ENCODE measurements at places on chromosomes 3 and 15. TPM values are rescaled to one million over a fixed set of nuclear protein-coding genes. Genes with fewer than 3 reads are reported as not detected.

DNA sequence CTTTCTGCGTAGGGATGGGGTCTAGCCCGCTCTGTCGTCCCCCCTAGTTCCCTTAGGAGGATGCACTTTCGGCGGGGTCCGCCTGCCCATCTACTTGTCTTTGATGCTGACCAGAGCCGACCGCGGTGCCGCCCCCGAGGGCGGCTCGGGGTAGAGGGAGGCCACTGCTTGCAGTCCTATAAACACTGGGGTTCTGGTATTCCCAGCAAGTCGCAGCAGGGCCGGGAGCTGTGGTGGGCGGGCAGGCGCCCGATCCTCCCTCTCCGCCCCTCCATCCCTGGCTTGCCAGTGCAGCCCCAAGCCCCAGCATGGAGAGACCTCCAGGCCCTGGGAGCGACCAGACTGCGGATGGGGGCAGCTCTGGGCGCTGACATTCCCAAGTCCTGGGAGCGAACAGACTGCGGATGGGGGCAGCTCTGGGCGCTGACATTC is 830 bp downstream of the SEMA4B start:
- peak; percentile 71 for DNase-seq
- peak overlapping the region; percentile 89 for H3K4me3 ChIP-seq
- no peaks in the 10 kb centered on the region for H3K36me3 ChIP-seq
- H3K27me3 ChIP-seq = peaks cover 6% of the 10 kb centered on the region
- no peak overlapping the region for H3K27ac ChIP-seq

DNA sequence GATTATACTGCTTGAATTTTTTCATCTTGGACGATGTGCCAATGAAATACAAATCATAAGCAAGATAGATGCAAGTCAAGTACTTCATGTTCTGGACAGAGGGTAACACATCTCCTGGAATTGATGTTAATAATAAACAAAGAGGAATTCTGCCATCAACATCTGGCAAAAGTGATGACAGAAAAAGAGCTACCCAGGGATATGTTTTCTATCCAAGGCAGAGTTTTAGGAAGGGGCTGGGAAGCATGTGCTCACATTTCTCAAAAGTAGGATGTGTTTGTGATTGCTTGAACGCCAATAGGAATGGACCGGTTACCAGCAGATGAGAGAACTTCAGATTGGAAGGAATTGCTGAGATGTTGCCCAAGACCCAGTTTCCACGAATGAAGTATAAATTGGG is 242.6 kb upstream of the AGTR1 start:
- H3K4me3 ChIP-seq = no peak overlapping the region
- no peak overlapping the region for H3K27ac ChIP-seq
- H3K27me3 ChIP-seq = no peaks in the 10 kb centered on the region
- DNase-seq = no peak

DNA sequence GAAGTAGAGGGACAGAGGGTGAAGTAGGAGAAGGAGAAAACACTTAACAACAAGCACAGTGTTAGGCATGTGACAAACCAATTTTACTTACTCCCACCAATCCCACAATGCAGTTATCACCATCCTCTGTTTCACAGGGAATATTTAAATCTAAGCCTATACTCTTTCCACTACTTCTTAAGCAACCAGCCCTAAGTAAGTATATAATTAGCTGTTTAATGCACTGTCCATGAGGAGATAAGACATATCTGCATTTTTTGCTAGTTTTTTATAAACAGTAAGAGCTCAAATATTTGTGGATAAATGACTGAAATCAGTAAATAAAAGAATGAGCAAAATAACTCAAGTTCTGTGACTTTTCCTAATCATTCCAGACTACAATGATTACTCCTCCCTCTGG is 62.7 kb downstream of the GSK3B start:
- no peak overlapping the region for H3K27ac ChIP-seq
- no peaks in the 10 kb centered on the region for H3K27me3 ChIP-seq
- H3K4me3 ChIP-seq = no peak overlapping the region
- no peak for DNase-seq

DNA sequence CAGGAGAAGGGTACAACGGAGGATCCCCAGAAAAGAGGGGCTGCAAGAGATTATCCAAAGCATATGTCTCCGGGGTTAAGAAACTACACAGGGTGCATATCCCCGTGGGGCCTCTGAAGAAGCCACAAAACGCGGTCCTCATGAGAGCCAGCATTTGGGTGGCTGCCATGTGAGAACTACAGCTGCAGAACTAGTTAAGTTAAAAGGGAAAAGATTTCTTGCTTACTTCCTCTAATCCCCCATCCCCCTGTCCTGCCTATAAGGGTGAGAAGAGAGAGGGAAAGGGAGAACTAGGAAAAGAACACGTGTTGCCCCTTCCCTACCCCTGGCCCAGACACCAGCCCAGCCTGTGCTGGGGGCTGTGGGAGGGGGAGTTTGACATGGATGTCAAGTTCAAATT is 70.4 kb upstream of the PCSK6 start:
- H3K36me3 ChIP-seq = no peaks in the 10 kb centered on the region
- H3K4me3 ChIP-seq = no peak overlapping the region
- no peaks in the 10 kb centered on the region for H3K27me3 ChIP-seq
- peak; percentile 30 for DNase-seq
- H3K4me1 ChIP-seq = no peaks in the 10 kb centered on the region

The A4GNT gene
- total RNA-seq = not detected

DNA sequence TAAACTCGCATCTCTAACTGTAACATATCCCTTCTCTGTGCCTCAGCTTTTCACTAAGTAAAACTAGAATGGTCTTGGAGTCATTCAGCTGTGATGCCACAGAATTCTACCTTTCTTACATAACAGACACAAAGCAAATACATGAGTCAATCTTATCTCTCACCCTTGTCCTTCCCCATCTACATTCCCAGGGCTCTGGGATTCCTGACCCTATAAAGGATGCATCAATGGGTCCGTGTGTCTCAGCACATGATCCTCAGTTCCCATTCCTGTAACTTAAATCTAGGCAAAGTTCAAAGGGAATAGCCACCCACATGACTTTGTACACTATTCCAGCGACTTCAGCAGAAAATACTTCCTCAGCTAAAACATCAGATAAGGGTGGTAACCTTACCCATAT is 11.8 kb upstream of the ARL8B start:
- no peak overlapping the region for H3K27ac ChIP-seq
- no peak for DNase-seq
- H3K27me3 ChIP-seq = no peaks in the 10 kb centered on the region

The CCR4 gene
- total RNA-seq = 0.11 TPM

GRCh38 chr3:2535206-2535605 is 436.5 kb downstream of the CNTN4 start:
- no peak for DNase-seq
- no peak overlapping the region for H3K4me3 ChIP-seq
- H3K27ac ChIP-seq = no peak overlapping the region
- no peaks in the 10 kb centered on the region for H3K36me3 ChIP-seq

The CEP19 gene
- 4.5 TPM for total RNA-seq

GRCh38 chr15:73141216-73141900 is 89.1 kb downstream of the NEO1 start:
- no peak overlapping the region for H3K4me3 ChIP-seq
- no peaks in the 10 kb centered on the region for H3K4me1 ChIP-seq
- no peak for DNase-seq
- peaks cover 57% of the 10 kb centered on the region for H3K36me3 ChIP-seq
- no peaks in the 10 kb centered on the region for H3K27me3 ChIP-seq
- H3K27ac ChIP-seq = no peak overlapping the region

- H3K36me3 ChIP-seq = no peaks in the 10 kb centered on the region
- H3K27me3 ChIP-seq = peaks cover 30% of the 10 kb centered on the region
- DNase-seq = peak; percentile 1
- no peak overlapping the region for H3K4me3 ChIP-seq
Observed at GRCh38 chr3:158728851-158729250, 3.4 kb downstream of the RARRES1 start.

DNA sequence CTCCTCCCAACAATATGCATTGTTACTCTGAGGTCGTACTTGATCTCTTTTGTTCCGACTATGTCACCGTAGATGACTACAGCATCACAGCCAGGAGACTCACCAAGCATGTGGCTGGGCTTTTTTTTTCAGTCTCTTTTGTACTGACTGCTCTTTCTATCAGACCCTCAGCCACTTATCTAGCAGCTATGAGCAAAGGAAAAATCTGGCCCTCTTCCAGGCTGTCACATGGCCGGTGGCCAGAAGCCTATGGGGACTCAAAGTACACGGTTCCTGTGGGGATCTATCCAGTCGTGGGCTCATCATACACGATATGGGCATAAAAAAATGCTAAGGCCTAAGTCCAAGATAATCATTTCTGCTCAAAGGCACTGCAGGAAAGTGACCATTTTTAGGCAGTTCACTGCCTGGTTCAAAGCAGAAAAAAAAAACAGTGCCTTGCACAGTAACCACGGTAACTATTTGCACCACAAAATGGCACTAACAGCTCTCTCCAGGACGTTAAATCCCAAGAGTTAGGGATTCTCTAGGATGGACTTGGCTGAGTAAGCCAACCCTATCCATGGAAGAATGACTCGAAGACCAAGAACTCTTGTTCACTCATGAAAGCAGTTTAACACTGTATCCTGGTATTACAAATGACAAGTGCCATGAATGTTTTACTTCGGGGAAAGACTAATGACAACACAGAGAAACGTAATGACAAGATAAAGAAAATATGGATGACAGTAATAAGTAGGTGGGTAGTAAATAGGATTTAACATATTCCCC is 50.3 kb downstream of the SHQ1 start:
- no peak overlapping the region for H3K4me3 ChIP-seq
- H3K27me3 ChIP-seq = no peaks in the 10 kb centered on the region
- no peaks in the 10 kb centered on the region for H3K36me3 ChIP-seq
- H3K27ac ChIP-seq = no peak overlapping the region

- no peak for DNase-seq
- no peaks in the 10 kb centered on the region for H3K36me3 ChIP-seq
- H3K27me3 ChIP-seq = no peaks in the 10 kb centered on the region
- H3K4me1 ChIP-seq = no peaks in the 10 kb centered on the region
- no peak overlapping the region for H3K27ac ChIP-seq
Observed at GRCh38 chr15:71746719-71747118, 63.6 kb upstream of the NR2E3 start.

DNA sequence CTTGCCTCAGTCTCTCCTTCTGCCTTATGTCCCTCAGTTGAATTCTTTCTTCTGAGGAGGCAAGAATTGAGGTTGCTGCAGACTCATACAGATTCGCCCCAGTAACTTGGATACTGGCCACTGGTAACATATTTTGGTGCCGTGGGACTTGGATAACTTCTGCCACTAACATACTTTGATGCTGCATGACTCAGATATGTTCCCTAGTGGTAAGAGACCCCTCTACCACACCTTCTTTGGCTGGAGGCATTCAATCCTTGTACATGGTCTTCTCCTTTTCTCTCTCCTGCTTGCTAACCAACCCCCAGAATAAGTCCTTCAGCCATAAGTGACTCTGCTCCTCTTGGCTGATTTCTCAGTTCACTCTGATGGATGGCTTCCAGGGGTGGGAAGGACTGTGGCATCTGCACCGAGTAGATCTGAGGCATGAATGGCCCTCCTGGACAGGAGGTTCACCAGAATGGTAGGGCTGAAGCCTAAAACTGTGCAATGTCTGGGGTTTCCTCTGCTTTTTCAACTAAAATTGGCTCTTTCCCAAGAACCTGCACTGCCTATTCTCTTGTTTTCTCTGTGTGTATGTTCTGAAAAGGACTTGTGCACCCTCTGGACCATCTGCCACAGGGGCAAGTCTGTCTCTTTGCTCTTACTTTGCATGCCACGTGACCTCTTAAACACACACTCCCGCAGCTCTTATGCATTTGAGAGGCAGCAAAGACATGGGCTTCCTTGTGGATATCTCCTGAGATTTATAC is 55.5 kb upstream of the FSTL1 start:
- H3K4me1 ChIP-seq = no peaks in the 10 kb centered on the region
- H3K27ac ChIP-seq = no peak overlapping the region
- no peak overlapping the region for H3K4me3 ChIP-seq
- no peaks in the 10 kb centered on the region for H3K27me3 ChIP-seq
- H3K36me3 ChIP-seq = no peaks in the 10 kb centered on the region

GRCh38 chr15:101242160-101242998 is 9.5 kb downstream of the CHSY1 start:
- H3K27ac ChIP-seq = no peak overlapping the region
- H3K27me3 ChIP-seq = no peaks in the 10 kb centered on the region
- H3K4me3 ChIP-seq = no peak overlapping the region
- H3K4me1 ChIP-seq = peaks cover 18% of the 10 kb centered on the region

The TM4SF1 gene
- total RNA-seq = not detected

The GPR62 gene
- 0.41 TPM for total RNA-seq

- H3K27ac ChIP-seq = no peak overlapping the region
- no peaks in the 10 kb centered on the region for H3K27me3 ChIP-seq
- H3K4me1 ChIP-seq = peaks cover 6% of the 10 kb centered on the region
- H3K4me3 ChIP-seq = no peak overlapping the region
Observed at GRCh38 chr15:86855307-86856291, 775.9 kb downstream of the AGBL1 start.

The PYGO1 gene
- 2.0 TPM for total RNA-seq

The ADAMTS17 gene
- total RNA-seq = 2.7 TPM

GRCh38 chr3:112333381-112334317 is 693 bp downstream of the CD200 start:
- H3K27ac ChIP-seq = peak overlapping the region; percentile 96
- H3K36me3 ChIP-seq = peaks cover 3% of the 10 kb centered on the region
- peak overlapping the region; percentile 97 for H3K4me3 ChIP-seq

GRCh38 chr3:193756536-193756935 is 163.5 kb downstream of the OPA1 start:
- H3K27ac ChIP-seq = no peak overlapping the region
- H3K27me3 ChIP-seq = no peaks in the 10 kb centered on the region
- H3K36me3 ChIP-seq = no peaks in the 10 kb centered on the region
- no peak overlapping the region for H3K4me3 ChIP-seq
- no peak for DNase-seq

DNA sequence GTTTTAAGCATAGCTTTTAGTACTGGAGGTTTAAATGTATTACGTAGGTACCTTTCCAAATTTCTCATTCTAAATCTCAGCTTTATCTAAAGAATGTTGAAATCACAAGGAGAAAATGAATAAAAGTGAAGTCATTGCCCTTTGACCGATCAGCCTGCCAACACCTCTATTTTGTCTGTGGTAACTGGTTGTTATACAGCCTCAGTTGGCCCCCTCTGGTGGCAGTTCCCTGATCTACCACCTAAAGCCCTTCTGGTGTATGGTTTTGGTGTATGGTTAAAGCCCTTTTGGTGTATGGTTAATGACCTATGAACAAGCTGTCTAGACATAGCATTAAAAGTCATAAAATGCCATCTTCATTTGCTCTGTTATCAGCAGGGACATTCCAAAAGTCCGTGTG is 378.2 kb upstream of the AZI2 start:
- H3K36me3 ChIP-seq = no peaks in the 10 kb centered on the region
- DNase-seq = peak; percentile 89
- H3K27ac ChIP-seq = no peak overlapping the region
- no peaks in the 10 kb centered on the region for H3K27me3 ChIP-seq
- no peak overlapping the region for H3K4me3 ChIP-seq

GRCh38 chr15:39227001-39227400 is 353.9 kb upstream of the THBS1 start:
- no peak overlapping the region for H3K27ac ChIP-seq
- H3K4me1 ChIP-seq = no peaks in the 10 kb centered on the region
- H3K4me3 ChIP-seq = no peak overlapping the region
- H3K36me3 ChIP-seq = no peaks in the 10 kb centered on the region
- no peak for DNase-seq

Data from endodermal cell (in vitro differentiated cells).